Naive thymus-derived CD4-positive, alpha-beta T cell (primary cell): ENCODE measurements at places on chromosomes 6 and 20. TPM values are rescaled to one million over a fixed set of nuclear protein-coding genes. Genes with fewer than 3 reads are reported as not detected.

DNA sequence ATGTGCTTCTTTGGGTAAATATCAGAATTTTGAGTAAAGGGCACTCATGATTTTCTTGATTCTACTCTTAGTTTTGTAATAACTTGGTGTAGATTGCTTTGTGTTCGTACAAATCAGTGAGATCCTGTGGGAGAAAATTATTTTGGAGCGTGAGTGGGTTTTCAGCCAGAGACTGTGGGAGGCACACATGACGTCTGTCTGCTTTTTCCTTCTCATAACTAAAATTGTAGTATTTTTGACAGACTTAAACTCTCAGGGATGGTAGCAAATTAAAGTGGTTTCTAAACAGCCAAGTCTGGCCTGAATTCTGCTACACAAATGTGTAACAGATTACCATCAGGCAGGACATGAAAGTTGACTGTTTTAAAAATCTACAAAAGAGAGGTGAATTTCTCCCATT is 222.6 kb downstream of the OTOR start:
- no peaks in the 10 kb centered on the region for H3K4me1 ChIP-seq
- H3K27ac ChIP-seq: no peak overlapping the region
- DNase-seq: no peak
- no peaks in the 10 kb centered on the region for H3K36me3 ChIP-seq
- H3K27me3 ChIP-seq: no peaks in the 10 kb centered on the region

- H3K4me1 ChIP-seq: no peaks in the 10 kb centered on the region
- DNase-seq: no peak
- no peak overlapping the region for H3K4me3 ChIP-seq
- H3K27me3 ChIP-seq: no peaks in the 10 kb centered on the region
Observed at GRCh38 chr6:17202526-17202925, 78.6 kb upstream of the RBM24 start.

- H3K36me3 ChIP-seq: no peaks in the 10 kb centered on the region
- no peaks in the 10 kb centered on the region for H3K27me3 ChIP-seq
- H3K27ac ChIP-seq: no peak overlapping the region
- H3K4me1 ChIP-seq: no peaks in the 10 kb centered on the region
- H3K4me3 ChIP-seq: no peak overlapping the region
Observed at GRCh38 chr20:49603209-49603627, 35.3 kb upstream of the PTGIS start.

GRCh38 chr6:69007781-69008180 is 372.7 kb downstream of the ADGRB3 start:
- no peak for DNase-seq
- H3K4me1 ChIP-seq: no peaks in the 10 kb centered on the region
- H3K4me3 ChIP-seq: no peak overlapping the region
- H3K27ac ChIP-seq: no peak overlapping the region
- no peaks in the 10 kb centered on the region for H3K27me3 ChIP-seq

ELMO2 gene
- total RNA-seq: 50.9 TPM

OR2B6 gene
- not detected for total RNA-seq

RBL1 gene
- 30.6 TPM for total RNA-seq
